ENCODE measurements at places on chromosomes 2 and 18. TPM values are rescaled to one million over a fixed set of nuclear protein-coding genes. Genes with fewer than 3 reads are reported as not detected.

- DNase-seq: no peak
- H3K4me1 ChIP-seq: no peaks in the 10 kb centered on the region
- H3K27ac ChIP-seq: no peak overlapping the region
- H3K27me3 ChIP-seq: no peaks in the 10 kb centered on the region
- H3K4me3 ChIP-seq: no peak overlapping the region
These were observed 318.9 kb downstream of the CNTNAP5 start for GRCh38 chr2:124343827-124344498.

GRCh38 chr2:200443376-200443775 lies 66.5 kb downstream of the KCTD18 start:
- no peak for DNase-seq
- H3K36me3 ChIP-seq: no peaks in the 10 kb centered on the region
- H3K4me1 ChIP-seq: peaks cover 18% of the 10 kb centered on the region
- H3K4me3 ChIP-seq: no peak overlapping the region

- DNase-seq: no peak
- no peaks in the 10 kb centered on the region for H3K4me1 ChIP-seq
- no peaks in the 10 kb centered on the region for H3K27me3 ChIP-seq
- H3K36me3 ChIP-seq: no peaks in the 10 kb centered on the region
- no peak overlapping the region for H3K4me3 ChIP-seq
These were observed 630 bp upstream of the PPP1R1C start for GRCh38 chr2:181984814-181985631.

GRCh38 chr2:174711206-174711605 lies 53.1 kb downstream of the CHRNA1 start:
- no peak overlapping the region for H3K4me3 ChIP-seq
- no peak overlapping the region for H3K27ac ChIP-seq
- H3K4me1 ChIP-seq: no peaks in the 10 kb centered on the region
- H3K27me3 ChIP-seq: peaks cover 5% of the 10 kb centered on the region
- no peaks in the 10 kb centered on the region for H3K36me3 ChIP-seq

DNA sequence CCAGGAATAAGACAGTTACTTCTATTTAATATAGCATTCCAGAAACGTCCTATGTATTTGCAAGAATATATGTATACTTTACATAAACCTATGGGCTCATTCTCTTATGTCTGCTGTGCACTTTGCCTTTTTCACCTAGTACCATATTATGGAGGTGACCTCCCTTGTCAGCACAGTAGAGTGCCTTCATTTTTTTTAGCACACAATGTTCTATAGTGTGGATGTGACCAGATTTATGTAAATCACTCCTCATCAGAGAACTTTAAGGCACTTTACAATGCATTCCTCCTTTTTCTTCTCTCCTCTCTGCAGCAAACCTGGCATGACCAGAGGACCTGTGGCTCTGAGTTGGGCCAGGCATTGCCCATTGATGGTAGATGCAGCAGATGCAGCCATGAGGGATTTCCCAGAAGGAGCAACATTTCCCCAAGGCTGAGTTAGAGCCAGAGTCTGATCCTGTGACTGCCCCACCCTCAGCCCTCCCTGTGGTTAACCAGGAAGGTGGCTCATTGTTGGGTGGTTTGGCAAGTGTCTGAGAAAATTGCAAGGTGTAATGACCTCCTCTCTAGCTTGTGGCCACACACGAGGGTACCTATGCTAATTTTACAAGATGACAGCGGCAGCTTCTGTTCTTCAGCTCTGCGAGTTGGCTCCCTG lies 76.5 kb upstream of the DLX2 start:
- peak; percentile 46 for DNase-seq
- H3K4me1 ChIP-seq: peaks cover 15% of the 10 kb centered on the region
- no peaks in the 10 kb centered on the region for H3K27me3 ChIP-seq
- no peaks in the 10 kb centered on the region for H3K36me3 ChIP-seq

- H3K4me3 ChIP-seq: no peak overlapping the region
- H3K27me3 ChIP-seq: peaks cover 4% of the 10 kb centered on the region
- no peaks in the 10 kb centered on the region for H3K36me3 ChIP-seq
- no peak for DNase-seq
These were observed 28.2 kb upstream of the ZEB2 start for GRCh38 chr2:144548088-144548487.

GRCh38 chr2:240304746-240305161 lies 130.7 kb upstream of the GPC1 start:
- no peaks in the 10 kb centered on the region for H3K4me1 ChIP-seq
- H3K27ac ChIP-seq: no peak overlapping the region
- no peaks in the 10 kb centered on the region for H3K36me3 ChIP-seq
- no peak for DNase-seq

CNDP1 gene
- total RNA-seq: not detected

PSD4 gene
- total RNA-seq: 156 TPM
